Hepatocyte (in vitro differentiated cells): ENCODE measurements at places on chromosomes 3 and 15. TPM values are rescaled to one million over a fixed set of nuclear protein-coding genes. Genes with fewer than 3 reads are reported as not detected.

CYP8B1 gene
- 5.7 and 5.9 TPM in 2 replicates for total RNA-seq

- H3K4me1 ChIP-seq: no peaks in the 10 kb centered on the region
- DNase-seq: no peak
- no peaks in the 10 kb centered on the region for H3K27me3 ChIP-seq
These were observed 180.2 kb downstream of the VPS13C start for GRCh38 chr15:61880084-61880483.

- H3K4me3 ChIP-seq: no peak overlapping the region
- H3K36me3 ChIP-seq: no peaks in the 10 kb centered on the region
- no peak overlapping the region for H3K27ac ChIP-seq
- no peaks in the 10 kb centered on the region for H3K27me3 ChIP-seq
- no peaks in the 10 kb centered on the region for H3K4me1 ChIP-seq
- DNase-seq: no peak
These were observed 23.8 kb upstream of the TCF12 start for GRCh38 chr15:56894601-56895000.

GRCh38 chr3:45078910-45079522 lies 52.9 kb downstream of the CLEC3B start:
- H3K4me3 ChIP-seq: no peak overlapping the region
- no peaks in the 10 kb centered on the region for H3K36me3 ChIP-seq
- H3K27me3 ChIP-seq: no peaks in the 10 kb centered on the region
- no peak for DNase-seq
- H3K27ac ChIP-seq: peak overlapping the region; percentile 40

CCR3 gene
- total RNA-seq: 0.40 TPM in 1 of 2 replicates, not detected in the other

DNA sequence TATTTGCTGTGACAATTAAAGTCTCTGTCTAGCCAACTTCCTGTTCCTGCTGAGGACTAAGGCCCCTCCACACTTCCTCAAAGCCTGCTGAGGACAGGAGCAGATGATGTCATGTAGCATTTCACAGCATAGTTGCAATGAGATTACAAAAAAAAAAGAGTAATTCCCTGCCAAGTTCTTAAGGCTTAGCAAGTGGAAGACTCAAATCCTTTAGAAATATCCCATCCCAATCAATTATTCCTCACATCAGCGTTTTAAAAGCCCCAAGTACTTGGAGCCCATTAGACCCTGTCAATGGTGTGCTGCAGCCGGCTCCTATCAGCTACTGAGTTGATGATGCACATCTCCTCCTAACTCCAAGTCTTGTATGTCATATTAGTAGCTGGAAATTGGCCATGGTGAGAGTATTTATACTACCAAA lies 51.7 kb downstream of the TRANK1 start:
- H3K4me3 ChIP-seq: no peak overlapping the region
- H3K27me3 ChIP-seq: no peaks in the 10 kb centered on the region
- no peaks in the 10 kb centered on the region for H3K36me3 ChIP-seq
- peak overlapping the region; percentile 44 for H3K27ac ChIP-seq
- H3K4me1 ChIP-seq: no peaks in the 10 kb centered on the region
- DNase-seq: peak; percentile 48

DNA sequence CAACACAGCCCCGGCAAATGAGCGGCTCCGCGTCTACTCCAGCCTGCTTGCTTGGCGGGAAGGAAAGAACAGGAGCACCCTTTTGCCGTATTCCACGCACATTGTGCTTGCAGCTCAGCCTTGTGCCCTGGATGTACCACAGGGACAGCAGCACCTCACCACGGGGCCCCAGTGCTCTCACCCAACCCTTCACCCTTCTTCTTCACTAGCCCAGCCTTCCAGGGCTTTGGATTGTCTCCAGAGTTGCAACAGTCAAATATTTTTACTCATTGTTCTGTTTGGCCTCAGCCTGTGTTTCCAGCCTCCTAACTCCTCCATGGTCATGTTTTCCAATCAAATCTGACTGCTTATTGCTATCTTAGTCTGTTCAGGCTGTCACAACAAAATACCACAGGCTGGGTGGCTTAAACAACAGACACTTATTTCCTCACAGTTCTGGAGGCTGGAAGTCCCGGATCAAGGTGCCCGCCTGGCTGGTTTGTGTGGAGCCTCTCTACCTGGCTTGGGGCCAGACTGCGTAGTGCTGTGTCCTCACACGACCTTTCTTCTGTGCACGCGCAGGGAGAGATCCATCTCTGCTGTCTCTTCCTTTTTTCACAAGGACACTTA lies 79.2 kb upstream of the ABHD17C start:
- no peak overlapping the region for H3K4me3 ChIP-seq
- H3K27me3 ChIP-seq: no peaks in the 10 kb centered on the region
- H3K4me1 ChIP-seq: no peaks in the 10 kb centered on the region
- H3K27ac ChIP-seq: no peak overlapping the region
- H3K36me3 ChIP-seq: no peaks in the 10 kb centered on the region

DNA sequence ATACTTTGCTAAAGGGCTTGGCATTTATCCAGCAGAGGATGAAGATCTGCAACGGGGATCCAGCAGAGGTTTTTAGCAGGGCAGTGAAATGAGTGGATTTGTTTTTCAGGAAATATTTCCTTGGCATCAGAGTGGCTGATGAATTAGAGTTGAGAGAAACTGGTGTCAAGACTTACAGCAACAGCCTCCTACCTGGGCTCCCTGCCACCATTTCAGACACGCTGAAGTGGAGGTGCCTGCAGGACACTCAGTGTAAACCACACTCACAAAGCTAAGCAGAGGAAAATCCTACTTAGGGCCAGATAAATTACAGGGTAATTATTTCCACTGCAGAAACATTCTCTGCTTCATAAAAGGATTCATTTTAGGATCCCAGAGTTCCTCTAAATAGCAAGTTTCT lies 519.7 kb downstream of the FGF12 start:
- no peak for DNase-seq
- H3K36me3 ChIP-seq: no peaks in the 10 kb centered on the region
- H3K4me1 ChIP-seq: no peaks in the 10 kb centered on the region
- no peak overlapping the region for H3K27ac ChIP-seq
- no peaks in the 10 kb centered on the region for H3K27me3 ChIP-seq
- no peak overlapping the region for H3K4me3 ChIP-seq

IMPG2 gene
- 0.72 and 0.77 TPM in 2 replicates for total RNA-seq

PPP1R14D gene
- total RNA-seq: 0.24 TPM in 1 of 2 replicates, not detected in the other

- H3K27me3 ChIP-seq: no peaks in the 10 kb centered on the region
- no peak for DNase-seq
- no peaks in the 10 kb centered on the region for H3K36me3 ChIP-seq
These were observed 46.8 kb downstream of the EOMES start for GRCh38 chr3:27675287-27675686.

DNA sequence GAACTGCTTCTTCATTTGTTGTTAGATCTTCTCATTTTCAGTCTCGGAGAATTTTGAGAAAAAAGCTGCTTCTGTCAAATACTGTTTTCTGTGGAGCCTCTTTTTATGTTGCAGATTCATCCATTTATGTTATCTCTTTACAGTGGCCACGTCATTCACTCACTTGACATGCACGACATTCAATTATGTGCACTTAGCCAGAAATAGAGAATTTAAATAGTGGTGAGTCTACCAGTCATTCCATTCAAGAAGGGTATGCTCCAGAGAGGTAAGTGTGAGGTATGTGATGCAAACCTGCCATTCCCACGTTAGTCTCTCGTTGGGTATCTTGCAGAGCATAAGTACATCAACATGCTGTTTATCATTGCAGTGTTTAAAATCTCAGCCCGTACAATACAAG lies 9.8 kb downstream of the ARPP19 start:
- DNase-seq: no peak
- no peaks in the 10 kb centered on the region for H3K36me3 ChIP-seq
- no peak overlapping the region for H3K4me3 ChIP-seq
- H3K27me3 ChIP-seq: no peaks in the 10 kb centered on the region
- H3K4me1 ChIP-seq: no peaks in the 10 kb centered on the region

DNA sequence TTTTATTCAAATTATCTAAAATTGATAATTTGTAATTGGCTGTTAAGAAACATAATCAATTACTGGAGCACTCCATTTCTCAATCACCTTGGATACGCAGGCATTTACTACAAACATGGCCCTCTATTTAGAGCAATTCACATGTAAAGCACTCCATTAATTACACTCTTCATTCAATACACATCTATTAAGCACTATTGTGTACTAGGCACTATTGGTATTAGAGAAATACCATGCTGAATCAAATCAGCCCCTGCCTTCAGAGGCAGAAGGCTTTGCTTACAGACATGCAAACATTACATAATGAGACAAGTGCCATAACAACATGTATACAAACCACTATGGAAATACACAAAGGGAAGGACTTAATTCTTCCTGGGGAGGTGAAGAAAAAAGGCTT lies 69.1 kb downstream of the PEAK1 start:
- H3K27me3 ChIP-seq: no peaks in the 10 kb centered on the region

FBXW12 gene
- total RNA-seq: not detected in 2 replicates

- H3K27ac ChIP-seq: no peak overlapping the region
- peak; percentile 40 for DNase-seq
- H3K4me1 ChIP-seq: no peaks in the 10 kb centered on the region
- H3K27me3 ChIP-seq: no peaks in the 10 kb centered on the region
These were observed 20.7 kb downstream of the PPP1R2 start for GRCh38 chr3:195522254-195523023.

DNA sequence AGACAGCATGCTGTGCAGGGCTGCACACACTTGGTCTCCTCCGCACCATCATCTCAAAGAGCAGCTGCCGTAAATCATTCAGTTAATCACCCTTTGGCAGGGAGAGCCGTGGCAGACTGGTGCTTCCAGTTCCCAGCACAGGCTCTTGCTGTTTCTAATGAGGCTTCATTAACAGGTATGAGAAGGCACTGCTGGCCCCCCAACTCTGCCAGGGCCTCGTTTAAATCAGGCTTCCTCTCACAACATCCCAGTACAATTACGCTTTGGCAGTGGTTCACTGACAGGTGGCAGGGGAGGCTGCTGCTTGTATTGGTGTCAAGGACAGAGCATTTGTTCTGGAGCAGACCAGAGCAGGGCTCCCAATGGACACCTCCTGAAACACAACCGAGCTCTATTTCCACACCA lies 77.1 kb downstream of the BFSP2 start:
- peaks cover 19% of the 10 kb centered on the region for H3K4me1 ChIP-seq
- H3K36me3 ChIP-seq: no peaks in the 10 kb centered on the region
- peak overlapping the region; percentile 64 for H3K27ac ChIP-seq
- H3K27me3 ChIP-seq: no peaks in the 10 kb centered on the region
- peak; percentile 60 for DNase-seq

DNA sequence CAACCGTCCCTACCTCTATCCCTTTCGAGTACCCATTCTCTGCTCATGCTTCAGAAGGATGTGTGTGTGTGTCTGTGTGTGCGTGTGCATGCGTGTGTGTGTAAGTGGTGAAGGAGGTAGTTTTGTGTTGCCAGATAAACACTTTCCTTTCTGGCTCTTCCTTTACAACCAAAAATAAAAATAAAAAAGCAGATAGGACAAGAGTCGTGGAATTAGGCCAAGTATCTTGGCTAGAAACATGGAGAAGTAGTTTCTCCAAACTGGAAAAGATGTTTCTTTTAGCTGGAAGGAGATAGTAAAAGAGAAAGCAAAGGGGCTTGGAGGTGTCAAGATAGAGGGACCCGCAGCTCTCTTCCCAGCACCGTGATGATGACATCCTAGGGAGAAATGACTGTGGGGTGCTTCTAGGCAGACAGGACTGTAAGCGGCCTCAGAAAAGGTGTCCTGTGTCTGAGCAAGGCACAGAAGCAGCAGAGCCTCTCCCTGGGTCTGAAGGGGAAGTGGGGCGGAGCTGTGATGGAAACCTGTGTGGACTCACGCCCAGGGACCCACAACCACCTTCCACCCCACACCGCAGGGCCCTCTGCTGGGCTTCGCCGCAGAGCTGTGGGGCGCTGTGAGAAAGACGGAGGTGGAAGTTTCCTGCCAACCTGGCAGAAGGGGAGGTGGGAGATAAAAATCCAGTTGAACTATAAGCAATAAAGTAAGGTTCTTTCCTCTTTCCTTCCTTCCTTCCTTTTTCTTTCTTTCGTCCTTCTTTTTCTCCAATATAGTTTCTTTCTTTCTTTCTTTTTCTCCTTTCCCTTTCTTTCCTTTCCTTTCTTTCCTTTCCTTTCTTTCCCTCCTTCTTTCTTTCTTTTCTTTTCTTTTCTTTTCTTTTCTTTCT lies 35.3 kb downstream of the MUC20 start:
- H3K27ac ChIP-seq: no peak overlapping the region
- no peaks in the 10 kb centered on the region for H3K36me3 ChIP-seq

LZTFL1 gene
- total RNA-seq: 24.8 and 25.1 TPM in 2 replicates

GRCh38 chr15:43877371-43877770 lies 50.6 kb downstream of the WDR76 start:
- H3K4me3 ChIP-seq: no peak overlapping the region
- H3K27ac ChIP-seq: no peak overlapping the region
- H3K4me1 ChIP-seq: peaks cover 10% of the 10 kb centered on the region
- H3K36me3 ChIP-seq: no peaks in the 10 kb centered on the region

DNA sequence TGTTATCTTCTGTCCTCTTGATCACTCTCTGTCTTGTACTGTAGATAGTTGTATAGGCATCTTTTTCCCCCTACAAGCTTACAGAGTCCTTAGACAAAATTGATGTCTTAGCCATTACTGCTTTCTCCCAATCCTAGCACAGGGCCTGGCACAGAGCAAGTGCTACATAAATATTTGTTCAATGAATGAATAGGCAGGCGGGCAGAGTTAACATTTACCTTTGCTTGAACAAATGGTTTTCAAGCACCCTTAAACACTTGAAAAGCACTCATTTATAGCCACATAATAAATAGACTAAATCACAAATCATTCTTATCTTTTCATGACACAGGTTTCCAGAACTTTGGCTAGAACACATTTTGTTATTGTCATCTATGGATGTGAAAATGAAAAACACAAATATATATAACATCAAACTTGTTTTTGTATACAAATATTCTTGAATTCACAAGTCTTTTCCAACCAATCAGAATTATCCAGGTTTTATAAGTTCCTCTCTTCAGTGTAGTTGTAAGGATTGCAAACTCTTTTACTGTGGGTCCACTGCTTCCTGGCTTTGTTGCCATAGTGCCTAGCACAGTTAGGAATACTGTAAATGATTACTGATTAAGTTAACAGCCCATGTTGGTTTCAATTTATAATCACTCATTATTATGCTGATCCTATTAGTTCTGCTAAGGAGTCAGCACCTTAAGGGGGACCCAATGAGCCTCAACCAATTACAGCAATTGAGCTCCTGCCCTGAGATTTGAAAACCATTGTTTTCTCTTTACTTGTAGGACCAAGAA lies 61.9 kb downstream of the ISL2 start:
- DNase-seq: no peak
- H3K27ac ChIP-seq: no peak overlapping the region
- no peaks in the 10 kb centered on the region for H3K4me1 ChIP-seq
- H3K27me3 ChIP-seq: no peaks in the 10 kb centered on the region

ESYT3 gene
- 0.60 and 1.1 TPM in 2 replicates for total RNA-seq

DNA sequence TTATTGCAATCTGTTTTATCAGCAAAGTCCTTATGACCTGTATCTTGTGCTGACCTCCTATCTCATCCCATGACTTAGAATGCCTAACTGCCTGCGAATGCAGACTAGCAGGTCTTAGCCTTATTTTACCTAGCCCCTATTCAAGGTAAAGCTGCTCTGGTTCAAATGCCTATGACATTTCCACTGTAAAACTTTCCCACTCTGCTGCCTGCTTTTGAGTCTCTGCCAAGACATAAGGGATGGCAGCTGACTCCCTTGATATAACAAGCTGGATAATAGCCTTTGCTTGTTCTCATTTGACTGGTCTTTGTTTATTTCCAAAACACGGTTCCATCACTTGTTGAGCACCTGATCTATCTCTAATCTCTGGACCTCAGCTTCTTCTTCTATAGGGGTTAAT lies 131.9 kb upstream of the STRIT1 start:
- H3K4me1 ChIP-seq: peaks cover 4% of the 10 kb centered on the region
- no peaks in the 10 kb centered on the region for H3K36me3 ChIP-seq
- no peaks in the 10 kb centered on the region for H3K27me3 ChIP-seq
- no peak overlapping the region for H3K27ac ChIP-seq
- no peak for DNase-seq

SYNPR gene
- total RNA-seq: 0.37 and 0.52 TPM in 2 replicates

- no peak overlapping the region for H3K27ac ChIP-seq
- peaks cover 11% of the 10 kb centered on the region for H3K4me1 ChIP-seq
- peak; percentile 80 for DNase-seq
- no peaks in the 10 kb centered on the region for H3K36me3 ChIP-seq
- H3K27me3 ChIP-seq: no peaks in the 10 kb centered on the region
These were observed 21.3 kb upstream of the GATM start for GRCh38 chr15:45399381-45400212.
